ENCODE measurements at places on chromosomes 2 and 18.

DNA sequence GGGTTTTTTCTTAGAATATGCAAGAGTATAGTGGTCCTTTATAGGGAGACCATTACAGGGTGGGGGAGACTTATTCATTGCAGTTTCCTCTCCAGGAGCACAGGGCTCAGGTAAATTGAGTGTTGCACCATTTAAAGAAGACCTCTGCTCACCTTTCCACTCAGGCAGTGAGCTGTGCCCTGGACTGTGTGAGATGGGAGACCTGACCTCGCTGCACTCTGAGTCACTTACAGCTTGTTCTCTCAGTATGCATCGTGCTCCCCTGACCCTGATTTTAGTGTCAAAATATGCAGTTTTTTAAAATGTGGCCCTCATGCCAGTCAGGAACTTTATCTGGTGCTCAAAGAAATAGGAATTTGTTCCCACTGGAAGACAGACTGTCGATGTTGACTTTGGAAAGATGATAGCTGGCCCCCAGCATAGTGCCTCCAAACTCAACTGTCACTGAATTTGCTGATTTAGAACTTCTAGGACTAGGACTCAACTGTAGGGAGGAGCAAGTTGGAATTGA is 146.7 kb upstream of the EPAS1 start:
- DNase-seq, result no peak

- peak; percentile 75 for DNase-seq
Observed at GRCh38 chr2:197516393-197516761, 511 bp downstream of the MOB4 start.

- no peak for DNase-seq
Observed at GRCh38 chr2:20976527-20976926, 67.3 kb downstream of the APOB start.

DNA sequence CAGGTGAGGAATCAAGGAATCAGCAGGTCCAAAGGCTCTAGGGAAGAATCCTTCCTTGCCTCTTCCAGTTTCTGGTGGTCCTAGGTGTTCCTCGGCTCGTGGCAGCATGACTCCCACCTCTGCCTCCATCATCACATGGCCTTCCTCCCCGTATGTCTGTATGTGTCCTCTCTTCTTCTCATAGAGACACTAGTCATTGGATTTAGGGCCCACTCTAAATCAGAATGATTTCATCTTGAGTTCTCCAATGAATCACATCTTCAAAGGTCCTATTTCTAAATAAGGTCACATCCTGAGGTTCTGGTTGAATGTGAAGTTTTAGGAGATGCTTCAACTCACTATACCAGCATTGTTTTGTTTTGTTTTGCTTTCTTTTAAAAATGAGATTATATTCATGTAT is 11.1 kb upstream of the AGFG1 start:
- no peak for DNase-seq

- DNase-seq, result no peak
Observed at GRCh38 chr2:82330155-82330554, 2025.6 kb upstream of the LRRTM1 start.

GRCh38 chr2:3488855-3489763 is 30.2 kb downstream of the ADI1 start:
- DNase-seq, result peak; percentile 25

DNA sequence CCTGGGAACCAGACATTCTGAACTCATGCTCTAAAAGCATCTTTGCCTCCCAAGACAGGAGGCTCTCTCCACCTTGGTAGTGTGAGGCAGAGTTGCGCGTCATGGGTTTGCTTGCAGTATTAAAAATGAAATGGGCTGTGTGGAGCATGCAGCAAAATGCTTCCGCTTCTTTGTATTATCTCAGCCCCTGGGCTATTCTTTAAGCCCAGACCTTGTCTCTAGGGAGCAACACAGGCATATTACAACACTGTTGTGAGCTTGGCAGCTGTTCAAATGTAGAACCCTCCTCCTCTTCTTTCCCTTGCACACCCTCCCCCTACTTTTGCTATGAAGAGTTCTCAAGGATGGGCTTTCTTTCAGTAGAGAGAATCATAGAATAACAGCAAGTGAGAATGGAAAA is 185.1 kb upstream of the LHCGR start:
- peak; percentile 25 for DNase-seq

DNA sequence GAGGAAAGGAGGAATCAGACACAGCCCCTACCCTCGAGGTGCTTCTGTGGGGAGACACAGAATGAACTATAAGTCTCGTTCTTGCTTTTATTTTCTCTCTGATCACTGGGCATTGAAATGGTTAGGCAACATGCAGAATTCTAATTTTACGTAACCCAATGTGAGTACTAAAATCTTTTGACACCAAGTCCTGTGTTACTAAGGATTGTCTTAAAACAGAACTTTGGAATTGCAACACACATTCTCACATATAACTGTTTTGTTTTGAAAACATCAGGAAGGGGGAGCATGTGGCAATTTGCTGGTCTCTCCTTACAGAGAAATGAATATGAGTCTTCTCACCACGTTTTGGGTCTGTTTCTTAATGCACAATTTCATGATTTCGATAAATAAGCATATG is 23.6 kb upstream of the SULT1C4 start:
- DNase-seq, result no peak

DNA sequence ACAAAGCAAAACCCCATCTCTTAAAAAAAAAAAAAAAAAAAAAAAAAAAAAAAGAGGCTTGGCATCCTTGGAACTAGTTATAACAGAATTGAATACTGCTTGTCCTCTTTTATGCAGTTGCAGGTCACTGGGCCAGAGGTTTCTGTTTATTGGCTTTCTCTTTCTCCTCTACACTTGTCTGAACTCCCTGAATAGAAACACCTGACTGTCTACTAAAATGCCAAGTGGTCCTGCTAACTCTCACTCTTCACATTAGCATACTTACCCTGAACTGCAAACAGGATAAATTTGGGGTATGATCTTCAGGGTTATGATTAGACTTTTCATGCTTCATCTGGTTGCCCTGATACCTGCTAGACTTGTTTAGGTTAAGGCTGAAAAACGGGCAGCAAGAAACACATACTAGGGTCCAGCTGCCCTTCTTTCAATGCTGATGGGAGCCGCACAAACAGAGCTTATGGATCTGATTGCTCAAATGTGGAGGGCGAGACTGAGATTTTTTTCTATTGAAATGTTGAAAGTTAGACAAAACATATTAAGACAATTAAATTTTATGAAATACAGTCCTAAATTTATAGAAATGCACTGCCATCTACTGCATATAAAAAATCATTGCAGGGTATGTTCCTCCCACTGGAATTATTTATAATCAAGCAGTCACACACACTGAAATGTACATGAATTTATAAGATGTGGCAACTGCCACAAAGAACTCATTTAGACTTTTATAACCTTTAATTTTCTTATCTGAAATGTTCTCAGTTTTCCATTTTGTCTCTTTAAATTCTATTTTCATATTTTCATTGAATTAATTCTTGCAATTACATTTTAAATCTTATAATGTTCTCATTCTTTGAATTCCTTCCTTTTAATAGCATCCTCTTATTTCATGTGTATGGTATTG is 40.8 kb downstream of the GTF3C3 start:
- peak; percentile 11 for DNase-seq

GRCh38 chr2:62305421-62306176 is 109.7 kb downstream of the B3GNT2 start:
- peak; percentile 69 for DNase-seq

DNA sequence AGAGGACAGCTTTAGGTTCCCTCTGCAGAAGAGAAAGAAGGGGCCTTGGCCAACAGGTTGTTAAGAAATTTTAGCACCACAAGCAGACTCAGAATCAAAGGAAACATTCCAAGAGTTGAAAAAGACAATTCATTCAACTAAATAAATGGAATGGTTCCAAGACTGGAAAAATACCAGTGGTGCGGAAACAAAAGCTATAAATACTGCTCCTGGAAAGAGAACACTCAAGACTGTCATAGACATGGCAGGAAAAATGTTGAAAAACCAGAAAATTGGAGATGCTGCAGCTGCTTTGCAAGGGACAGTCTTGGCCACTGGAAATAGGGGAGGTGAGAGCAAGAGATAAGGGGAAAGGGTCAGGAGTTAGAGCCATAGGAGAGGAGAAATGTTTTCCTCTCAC is 312.7 kb upstream of the CYRIA start:
- DNase-seq, result no peak

GRCh38 chr18:22459491-22459890 is 41.8 kb upstream of the CTAGE1 start:
- DNase-seq, result no peak

DNA sequence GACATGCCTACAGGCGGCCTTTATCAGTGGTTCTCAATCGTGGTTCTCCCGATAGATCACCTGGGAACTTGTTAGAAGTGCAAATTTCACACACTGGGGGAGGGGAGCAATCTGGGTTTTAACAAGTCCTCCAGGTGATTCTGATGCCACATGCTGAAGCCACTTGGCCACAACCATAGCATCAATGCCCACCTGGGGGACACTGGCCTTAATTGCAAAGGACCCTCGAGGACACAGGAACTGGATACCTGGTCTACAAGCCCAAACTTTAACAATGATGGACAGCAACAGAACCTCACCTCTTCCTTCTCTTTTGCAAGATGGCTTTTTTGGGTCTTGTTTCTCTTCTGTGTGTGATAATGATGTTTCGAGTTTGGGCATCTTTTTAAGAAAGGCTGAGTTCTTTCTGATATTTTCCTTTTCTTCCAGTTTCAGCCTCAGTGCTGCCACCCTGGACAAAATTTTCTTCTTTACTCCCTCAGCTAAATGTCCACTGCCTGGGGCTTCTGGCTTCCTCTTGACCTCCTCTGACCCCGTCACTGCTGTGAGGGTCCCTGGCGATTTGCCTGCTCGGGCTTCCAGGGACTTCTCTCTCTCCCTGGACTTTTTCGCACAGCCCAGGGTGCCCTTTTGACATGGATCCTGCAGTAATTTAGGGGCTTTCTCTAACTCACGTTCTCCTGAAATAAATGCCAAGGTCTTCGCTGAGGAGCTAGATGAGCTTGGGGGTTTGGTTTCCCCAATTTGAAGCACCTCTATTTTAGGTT is 94.2 kb downstream of the ALPK2 start:
- DNase-seq, result no peak

DNA sequence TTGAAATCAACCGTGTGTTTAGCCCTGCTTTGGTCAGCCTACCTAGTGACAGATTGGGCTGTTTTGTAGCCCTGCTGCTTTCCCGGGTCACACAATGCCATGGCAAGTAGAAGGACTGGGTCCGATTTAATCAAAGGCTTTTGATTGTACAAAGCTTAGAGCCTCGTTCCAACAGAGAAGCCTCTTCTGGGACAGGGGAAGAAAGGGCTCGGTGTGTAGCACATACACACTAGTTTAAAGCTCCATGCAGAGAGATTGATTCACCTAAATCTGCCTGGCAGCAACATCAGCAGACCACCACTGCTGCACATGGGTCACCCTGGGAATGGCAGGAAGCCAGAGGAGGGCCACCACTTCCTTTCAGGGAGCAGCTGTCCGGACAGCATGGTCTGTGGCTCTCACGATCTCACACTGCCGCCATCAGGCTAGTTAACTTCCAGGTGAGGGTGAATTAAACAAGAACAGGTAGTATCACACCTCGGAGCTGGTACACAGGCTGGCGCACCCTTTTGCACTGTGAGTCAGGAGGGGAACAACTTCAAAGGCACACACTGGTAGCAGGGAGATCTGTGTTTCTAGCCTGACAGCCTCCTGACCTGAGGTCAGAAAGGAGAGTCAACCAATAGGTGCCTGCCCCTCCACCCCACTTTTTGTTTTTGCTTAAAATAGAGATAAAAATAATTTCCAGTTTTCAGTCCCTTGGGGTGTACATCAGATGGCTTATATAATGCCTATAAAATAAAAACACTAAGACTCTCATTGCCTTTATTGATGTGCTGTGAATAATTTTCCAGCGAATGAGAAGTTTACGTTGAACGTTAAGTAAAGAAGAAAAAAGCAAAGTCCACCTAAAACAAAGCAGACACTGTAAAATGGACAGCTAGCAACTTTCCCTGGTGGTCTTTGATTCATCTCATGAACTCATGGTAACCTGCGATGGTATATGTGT is 108.5 kb downstream of the CDCA7 start:
- DNase-seq, result no peak

DNA sequence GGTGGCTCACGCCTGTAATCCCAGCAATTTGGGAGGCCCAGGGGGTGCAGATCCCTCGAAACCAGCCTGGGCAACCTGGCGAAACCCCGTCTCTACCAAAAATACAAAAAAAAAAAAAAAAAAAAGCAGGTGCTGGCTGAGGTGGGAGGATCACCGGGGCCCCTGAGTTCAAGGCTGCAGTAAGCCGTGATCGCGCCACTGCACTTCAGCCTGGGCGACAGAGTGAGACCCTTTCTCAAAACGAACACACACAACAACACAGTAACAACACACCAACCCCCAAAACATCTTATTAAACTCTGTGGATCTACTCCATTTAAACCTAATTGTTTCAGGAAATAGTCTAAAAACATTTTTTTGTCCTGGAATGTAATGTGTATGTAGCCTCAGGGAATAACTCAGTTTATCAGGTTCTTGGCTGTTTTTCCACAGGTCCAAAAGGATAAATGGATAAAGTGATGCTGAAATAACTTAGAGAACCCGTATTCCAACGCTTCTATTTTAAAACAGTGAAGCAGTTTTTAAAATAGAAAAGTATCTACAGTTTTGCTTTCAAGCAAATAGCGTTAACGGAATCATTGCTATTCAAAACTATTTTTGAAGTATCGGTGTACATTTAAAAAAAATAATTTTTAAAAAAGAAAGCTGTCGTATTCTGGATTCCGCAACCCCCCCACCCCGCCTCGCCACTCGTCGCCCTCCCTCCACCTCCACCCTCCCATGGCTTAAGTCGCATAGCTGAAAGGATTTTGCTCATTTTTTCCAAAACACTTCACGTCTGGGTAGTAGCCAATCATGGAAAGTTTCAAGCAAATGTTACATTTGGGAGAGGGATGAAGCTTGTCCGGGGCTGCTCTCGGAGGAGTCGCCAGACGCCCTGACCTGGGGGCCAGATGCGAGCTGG is 895 bp upstream of the GLS start:
- peak; percentile 40 for DNase-seq

DNA sequence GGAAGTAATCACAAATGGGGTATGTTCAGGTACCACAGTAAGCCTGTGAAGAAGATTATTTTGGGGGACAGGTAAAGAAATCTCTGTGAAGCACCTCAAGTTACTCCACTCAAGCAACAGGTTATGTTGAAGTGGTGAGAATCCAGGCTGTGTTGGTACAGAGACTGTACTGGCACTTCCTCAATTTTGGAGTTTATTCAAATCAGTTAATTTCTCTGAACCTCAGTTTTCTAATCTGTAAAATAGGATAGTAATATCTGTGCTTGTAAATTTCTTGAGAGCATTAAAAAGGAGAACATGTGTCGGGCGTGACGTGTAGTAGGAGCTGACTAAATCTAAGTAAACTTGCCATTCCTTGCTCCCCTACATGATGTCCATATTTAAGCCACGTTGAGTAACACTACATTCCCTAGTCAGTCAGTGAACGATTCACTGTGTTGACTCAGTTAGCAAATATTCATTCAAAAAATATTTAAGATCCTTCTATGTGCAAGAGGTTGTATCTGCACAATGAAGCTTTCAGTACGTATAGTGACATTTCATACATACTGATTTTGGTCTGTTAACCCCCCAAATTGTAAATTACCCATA is 504.2 kb downstream of the ZEB2 start:
- DNase-seq, result no peak

- DNase-seq, result no peak
Observed at GRCh38 chr2:31694444-31694843, 113.7 kb upstream of the SRD5A2 start.

- peak; percentile 69 for DNase-seq
Observed at GRCh38 chr2:239463541-239464165, 62.8 kb upstream of the HDAC4 start.

All from NCI-H1417 (cell line).